ENCODE measurements at places on chromosomes 7 and 10.
A peak's percentile ranks its signal among the peaks of the same experiment; 100 is the strongest.

GRCh38 chr7:74231232-74231590 lies 21.4 kb downstream of the LAT2 start:
- no peak for DNase-seq

DNA sequence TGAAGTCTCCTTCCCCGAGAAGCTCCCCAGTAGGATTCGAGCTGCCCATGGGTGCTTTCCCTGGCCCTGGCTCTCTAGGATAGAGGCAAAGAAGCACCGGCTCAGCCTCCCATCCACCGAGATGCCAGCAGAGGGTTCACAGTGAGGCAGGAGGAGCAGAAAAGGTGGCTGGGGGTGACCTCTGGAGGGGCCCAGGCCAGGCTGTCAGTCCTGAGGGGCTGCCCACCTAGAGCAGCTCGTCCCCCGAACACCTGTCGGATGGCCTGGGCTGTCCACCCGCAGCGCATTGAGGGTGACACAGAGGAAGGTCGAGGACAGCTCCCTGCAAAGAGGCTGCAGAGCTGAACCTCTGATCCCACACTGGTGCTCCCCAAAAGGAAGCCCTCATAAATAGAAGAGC lies 167.2 kb upstream of the PPP2R2D start:
- DNase-seq = no peak

- DNase-seq = peak; percentile 34
Measured at GRCh38 chr10:62492012-62492869, 118.1 kb downstream of the ZNF365 start.

- DNase-seq = no peak
Measured at GRCh38 chr7:1671594-1672451, 1.7 kb downstream of the ELFN1 start.

- DNase-seq = no peak
Measured at GRCh38 chr7:32033006-32033405, 37.2 kb downstream of the PDE1C start.
